ENCODE measurements at places on chromosomes 6 and 20. TPM values are rescaled to one million over a fixed set of nuclear protein-coding genes. Genes with fewer than 3 reads are reported as not detected.

DNA sequence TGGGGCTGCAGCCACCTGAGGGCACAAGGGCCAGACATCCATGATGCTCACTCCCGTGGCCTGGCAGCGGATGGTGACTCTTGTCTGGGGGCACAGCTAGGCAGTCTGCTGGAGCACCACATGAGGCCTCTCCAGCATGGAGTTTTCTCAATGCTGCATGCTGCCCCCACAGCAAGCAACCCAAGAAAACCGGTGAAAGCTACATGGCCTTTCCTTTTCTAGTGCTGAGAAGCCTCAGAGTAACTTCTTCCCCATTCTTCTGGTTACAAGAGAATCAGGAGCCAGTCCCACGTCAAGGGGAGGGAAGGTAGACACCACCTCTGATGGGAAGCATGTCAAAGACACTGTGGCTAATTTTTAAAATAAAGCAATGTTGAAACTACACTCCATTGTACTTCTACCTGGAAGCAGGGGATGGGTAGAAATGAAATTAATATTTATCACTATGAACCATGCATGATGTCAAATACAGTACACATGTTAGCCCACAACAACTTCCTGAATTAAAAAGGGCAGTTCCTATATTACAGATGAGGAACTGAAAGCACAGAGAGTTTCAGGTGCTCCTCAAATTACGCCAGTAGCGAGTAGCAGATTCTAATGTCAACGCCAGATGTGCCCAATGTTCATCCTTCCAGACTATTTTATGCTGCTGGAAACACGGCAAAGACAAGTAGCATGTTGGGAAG is 101.5 kb downstream of the LAMP5 start:
- DNase-seq, result no peak

GRCh38 chr6:108822401-108822800 is 25.8 kb upstream of the ARMC2 start:
- DNase-seq, result no peak

DNA sequence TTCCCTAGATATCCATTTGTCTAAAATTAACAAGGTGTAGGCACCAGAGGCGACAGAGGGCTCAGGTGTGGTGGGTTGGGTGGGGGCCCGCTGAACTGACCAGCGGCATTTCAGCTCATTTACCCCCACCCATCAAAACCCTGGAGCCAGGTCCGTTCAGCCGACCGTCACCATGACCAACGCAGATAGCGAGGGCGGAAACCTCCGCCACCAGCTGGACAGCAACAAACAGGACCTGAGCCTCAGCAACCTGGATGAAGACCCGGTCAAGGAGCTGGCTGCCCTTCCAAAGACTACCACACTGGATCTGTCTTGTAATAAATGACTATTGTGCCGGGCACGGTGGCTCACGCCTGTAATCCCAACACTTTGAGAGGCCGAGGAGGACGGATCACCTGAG is 120.8 kb upstream of the LGSN start:
- DNase-seq, result no peak

DNA sequence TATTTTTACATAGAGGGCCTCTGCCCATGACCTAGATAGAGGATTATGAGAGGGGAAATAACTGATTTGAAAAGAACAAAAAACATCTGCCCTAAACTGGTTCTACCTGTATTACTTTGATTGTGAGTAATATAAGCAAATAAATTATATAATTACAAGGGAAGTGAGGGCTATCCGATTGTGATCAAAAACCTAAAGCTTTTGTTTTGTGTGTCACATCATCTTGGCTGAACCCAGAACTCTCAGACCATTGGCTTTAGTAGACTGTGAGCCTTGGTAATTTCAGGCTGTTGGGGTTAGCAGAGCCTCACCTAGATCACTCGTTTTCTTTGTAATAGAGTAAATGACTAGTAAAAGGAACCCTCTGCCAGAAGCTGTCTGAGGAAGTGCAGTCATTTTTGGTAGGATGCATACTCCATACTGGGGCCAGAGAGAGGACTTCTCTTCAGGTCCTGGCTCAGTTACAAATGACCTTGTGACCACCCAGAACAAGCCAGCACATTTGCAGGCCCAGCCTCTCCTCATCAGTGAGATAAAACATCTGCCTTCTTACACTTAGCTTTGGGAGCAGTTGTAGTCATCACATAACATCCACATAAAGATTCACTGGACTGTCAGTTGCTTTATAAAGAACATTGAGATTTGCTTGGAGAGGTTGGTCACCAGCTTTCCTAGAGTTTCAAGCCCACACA is 13.5 kb downstream of the STK35 start:
- no peak for DNase-seq

DNA sequence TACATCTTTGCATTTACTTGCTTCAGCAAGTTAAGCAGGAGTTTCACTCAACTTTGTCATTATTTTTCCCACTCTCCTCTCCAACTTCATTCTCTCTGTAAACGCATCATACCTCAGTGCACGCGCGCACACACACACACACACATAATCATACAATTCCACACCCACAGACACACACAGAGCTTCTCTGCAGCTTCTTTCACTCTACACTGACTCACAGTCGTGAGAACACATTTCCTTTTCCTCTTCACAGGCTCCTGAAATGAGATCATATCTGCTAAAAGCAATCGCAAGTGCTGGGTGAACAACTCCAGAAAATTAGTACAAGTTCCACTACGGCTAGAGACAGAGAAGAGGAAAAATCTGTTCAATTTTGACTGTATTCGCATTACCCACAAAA is 215.4 kb downstream of the PTPRT start:
- no peak for DNase-seq

DNA sequence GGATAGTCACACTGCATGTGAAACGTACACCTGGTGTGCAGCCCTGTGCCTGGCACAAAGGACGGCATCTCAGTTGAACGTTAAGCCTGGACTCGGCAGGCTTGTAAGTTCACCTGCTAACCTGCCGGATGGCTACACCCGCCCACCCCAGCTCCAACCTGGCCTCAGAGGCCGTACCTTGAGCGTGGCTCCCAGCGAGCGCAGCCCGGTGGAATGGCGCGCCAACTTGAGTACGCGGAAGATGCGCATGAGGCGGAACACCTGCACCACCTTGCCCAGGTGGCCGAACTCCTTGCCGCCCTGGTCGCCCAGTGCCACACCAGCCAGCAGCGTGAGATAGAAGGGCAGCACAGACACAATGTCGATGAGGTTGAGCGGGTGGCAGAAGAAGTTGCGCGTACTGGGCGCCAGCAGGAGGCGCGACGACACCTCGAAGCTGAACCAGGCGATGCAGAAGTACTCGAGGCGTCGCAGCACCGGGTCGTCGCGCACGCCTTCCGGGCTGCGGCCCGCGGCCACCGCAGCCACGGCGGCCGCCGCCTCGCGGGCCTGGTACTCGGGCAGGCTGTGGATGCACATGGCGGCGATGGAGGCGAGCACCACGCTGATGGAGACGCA is 3.3 kb downstream of the KCNS1 start:
- DNase-seq, result no peak

- no peak for DNase-seq
Measured at GRCh38 chr6:10719296-10719963, 3.4 kb upstream of the TMEM14C start.

- DNase-seq, result no peak
Measured at GRCh38 chr20:272718-273117, 15.2 kb downstream of the DEFB132 start.

- no peak for DNase-seq
Measured at GRCh38 chr6:114649298-114649697, 306.5 kb upstream of the HS3ST5 start.

DNA sequence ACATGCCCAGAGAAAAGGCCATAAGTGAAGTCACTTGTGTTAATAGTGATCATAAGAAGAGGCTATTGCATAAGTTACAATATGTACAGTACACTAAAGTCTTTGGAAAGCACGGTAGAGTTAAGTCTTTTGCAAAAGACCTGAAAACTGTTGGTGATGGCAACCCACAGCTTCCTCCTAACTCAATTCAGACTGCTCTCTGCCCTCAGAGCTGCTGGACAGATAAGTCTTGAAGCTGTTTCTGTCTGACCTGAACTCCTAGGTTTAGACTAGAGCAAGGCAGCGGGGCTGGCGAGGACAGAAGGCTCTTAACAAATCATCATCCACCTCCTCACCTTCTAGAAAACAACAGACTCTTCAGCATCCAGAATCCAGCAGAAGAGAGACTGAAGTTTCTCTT is 125.4 kb downstream of the CD24 start:
- DNase-seq, result no peak

Gene NRSN1
- total RNA-seq, result 0.19 TPM

Gene C6orf132
- 1.8 TPM for total RNA-seq

Gene EPB41L2
- total RNA-seq, result 39.8 TPM

Gene TCF21
- 0.22 TPM for total RNA-seq

Gene RBM24
- 27.6 TPM for total RNA-seq

Gene LY6G5B
- 2.8 TPM for total RNA-seq

Gene OPRM1
- total RNA-seq, result not detected

All from neural progenitor cell (in vitro differentiated cells).